BJ (cell line): ENCODE measurements at places on chromosomes 1 and 21.

- no peak for DNase-seq
Measured at GRCh38 chr21:37866027-37866426, 50.2 kb downstream of the KCNJ6 start.

- DNase-seq, result no peak
Measured at GRCh38 chr1:98940069-98940721, 64.5 kb downstream of the PLPPR5 start.

DNA sequence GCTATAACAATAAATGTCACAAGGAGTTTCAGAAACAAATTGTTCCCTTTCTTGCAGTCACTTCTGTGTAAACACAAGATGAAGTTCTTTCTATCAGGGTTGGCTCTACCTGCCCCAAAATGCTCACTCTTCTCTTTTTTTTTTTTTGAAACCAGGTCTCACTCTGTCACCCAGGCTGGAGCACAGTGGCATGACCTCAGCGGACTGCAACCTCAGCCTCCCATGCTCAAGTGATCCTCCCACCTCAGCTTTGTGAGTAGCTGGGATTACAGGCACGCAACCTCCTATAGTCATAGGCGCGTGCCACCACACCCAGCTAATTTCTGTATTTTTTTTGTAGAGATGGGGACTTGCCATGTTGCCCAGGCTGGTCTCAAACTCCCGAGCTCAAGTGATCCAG is 10.5 kb upstream of the CTNNBIP1 start:
- no peak for DNase-seq

DNA sequence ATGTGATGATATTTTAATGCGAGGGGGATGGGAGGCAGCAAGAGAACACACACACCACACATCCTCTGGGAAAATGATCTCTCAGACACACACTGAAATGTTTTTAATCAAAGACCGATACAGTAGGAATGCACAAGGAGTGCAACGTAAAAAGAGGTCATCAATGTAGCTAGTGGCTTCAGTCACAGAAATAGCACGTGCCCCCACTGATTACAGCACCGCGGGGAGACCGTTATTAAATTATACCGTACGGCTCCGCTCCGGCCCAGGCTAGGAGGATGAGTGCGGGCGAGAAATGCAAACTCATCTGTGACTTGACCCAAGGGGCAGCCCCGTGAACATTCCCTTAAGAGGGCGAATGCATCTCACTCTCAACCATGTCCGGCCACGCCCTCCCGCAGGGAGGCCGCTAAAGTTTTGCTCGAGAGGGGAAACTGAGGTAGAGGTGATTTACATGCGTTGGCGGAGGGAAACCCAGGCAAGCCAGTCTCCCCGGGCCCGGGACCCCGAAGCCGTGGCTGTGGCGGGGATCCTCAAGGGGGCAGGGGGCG is 552 bp downstream of the UBR4 start:
- DNase-seq, result no peak

GRCh38 chr1:78520216-78520615 is 29.4 kb downstream of the PTGFR start:
- DNase-seq, result no peak

GRCh38 chr1:46549697-46550681 is 1.5 kb downstream of the KNCN start:
- DNase-seq, result no peak

DNA sequence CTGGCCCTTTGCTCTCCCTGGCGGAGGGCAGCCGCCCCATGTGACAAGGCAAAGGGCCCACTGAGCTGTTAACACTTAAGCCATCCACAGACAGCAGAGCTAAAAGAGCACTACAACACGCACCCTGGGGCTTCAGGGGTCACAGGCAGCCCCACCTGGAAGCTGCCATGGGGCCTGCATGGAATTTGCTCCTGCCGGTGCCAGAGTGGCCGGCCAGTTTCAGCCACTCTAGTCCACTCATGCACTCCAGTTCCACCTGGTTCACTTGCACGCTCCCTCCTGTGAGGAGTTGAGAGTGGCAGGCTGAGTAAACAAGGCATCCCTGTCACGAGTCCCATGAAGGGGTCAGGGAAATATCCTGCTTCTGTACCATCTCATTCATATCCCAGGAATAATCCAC is 55.3 kb downstream of the RIMS3 start:
- DNase-seq, result no peak

- DNase-seq, result no peak
Measured at GRCh38 chr1:20368866-20369470, 78.3 kb downstream of the VWA5B1 start.
